Psoas muscle (tissue), 8 donors: ENCODE measurements at places on chromosomes 4 and X. TPM values are rescaled to one million over a fixed set of nuclear protein-coding genes. Genes with fewer than 3 reads are reported as not detected.

BANK1 gene
- polyA plus RNA-seq = 0.16 TPM

TLR2 gene
- 0.44 TPM for polyA plus RNA-seq

KIF4A gene
- polyA plus RNA-seq = not detected

CTAG1A gene
- not detected for polyA plus RNA-seq

FGF13 gene
- polyA plus RNA-seq = 10.9 TPM

TMEM131L gene
- 6.7 TPM for polyA plus RNA-seq

TLR10 gene
- polyA plus RNA-seq = not detected

DYNLT3 gene
- 12.5 TPM for polyA plus RNA-seq

MGAT4D gene
- polyA plus RNA-seq = not detected

CCDC160 gene
- polyA plus RNA-seq = not detected

SOD3 gene
- polyA plus RNA-seq = 2.6 TPM

SUPT20HL2 gene
- not detected for polyA plus RNA-seq

PPP1R2C gene
- not detected for polyA plus RNA-seq

RAP1GDS1 gene
- polyA plus RNA-seq = 5.8 TPM

MAGEE2 gene
- polyA plus RNA-seq = 0.01 TPM

ATOH1 gene
- not detected for polyA plus RNA-seq

VEGFD gene
- polyA plus RNA-seq = 7.2 TPM

MSMO1 gene
- polyA plus RNA-seq = 4.9 TPM

IL9R gene
- not detected for polyA plus RNA-seq

GABRQ gene
- polyA plus RNA-seq = not detected

HSFX1 gene
- 0.69 TPM for polyA plus RNA-seq

TKTL2 gene
- not detected for polyA plus RNA-seq

AGTR2 gene
- polyA plus RNA-seq = not detected

FAM13A gene
- polyA plus RNA-seq = 6.0 TPM

ANXA3 gene
- polyA plus RNA-seq = 22.2 TPM

COX7B2 gene
- polyA plus RNA-seq = not detected

HTR2C gene
- not detected for polyA plus RNA-seq

CFI gene
- polyA plus RNA-seq = 5.7 TPM

DCHS2 gene
- 0.03 TPM for polyA plus RNA-seq

PDGFRA gene
- polyA plus RNA-seq = 3.1 TPM

CNKSR2 gene
- polyA plus RNA-seq = 0.14 TPM

CDKL2 gene
- polyA plus RNA-seq = 0.40 TPM

NXF2B gene
- not detected for polyA plus RNA-seq

NEIL3 gene
- not detected for polyA plus RNA-seq

CACNA1F gene
- not detected for polyA plus RNA-seq

WNK3 gene
- polyA plus RNA-seq = 0.09 TPM

FLNA gene
- polyA plus RNA-seq = 45.7 TPM
